HuH-7.5 (cell line): ENCODE measurements at places on chromosomes 6 and 20.

- no peak for DNase-seq
Observed at GRCh38 chr6:89564752-89565427, 73.7 kb downstream of the LYRM2 start.

GRCh38 chr6:159720708-159721107 is 6.6 kb upstream of the WTAP start:
- DNase-seq = no peak

- DNase-seq = no peak
Observed at GRCh38 chr6:16651871-16652270, 109.4 kb downstream of the ATXN1 start.

DNA sequence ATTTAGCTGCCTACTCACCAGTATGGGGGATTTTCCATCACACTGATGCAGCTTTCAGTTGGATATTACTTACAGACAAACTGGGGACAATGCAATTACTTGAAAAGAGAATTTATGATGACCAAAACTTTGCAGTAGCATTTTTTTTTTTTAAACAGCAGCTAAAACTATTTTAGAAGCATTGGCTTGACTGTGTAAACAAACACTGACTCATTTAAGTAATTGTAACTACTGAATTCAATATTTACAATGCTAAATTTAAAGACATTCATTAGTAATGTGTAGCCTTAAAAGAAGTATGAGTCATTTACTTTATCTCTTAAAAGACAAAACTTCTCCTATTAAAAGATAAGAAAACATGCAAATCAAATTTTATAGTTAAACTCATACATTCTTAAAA is 295.9 kb upstream of the FERMT1 start:
- no peak for DNase-seq

- no peak for DNase-seq
Observed at GRCh38 chr6:5486214-5486613, 224.9 kb downstream of the FARS2 start.

DNA sequence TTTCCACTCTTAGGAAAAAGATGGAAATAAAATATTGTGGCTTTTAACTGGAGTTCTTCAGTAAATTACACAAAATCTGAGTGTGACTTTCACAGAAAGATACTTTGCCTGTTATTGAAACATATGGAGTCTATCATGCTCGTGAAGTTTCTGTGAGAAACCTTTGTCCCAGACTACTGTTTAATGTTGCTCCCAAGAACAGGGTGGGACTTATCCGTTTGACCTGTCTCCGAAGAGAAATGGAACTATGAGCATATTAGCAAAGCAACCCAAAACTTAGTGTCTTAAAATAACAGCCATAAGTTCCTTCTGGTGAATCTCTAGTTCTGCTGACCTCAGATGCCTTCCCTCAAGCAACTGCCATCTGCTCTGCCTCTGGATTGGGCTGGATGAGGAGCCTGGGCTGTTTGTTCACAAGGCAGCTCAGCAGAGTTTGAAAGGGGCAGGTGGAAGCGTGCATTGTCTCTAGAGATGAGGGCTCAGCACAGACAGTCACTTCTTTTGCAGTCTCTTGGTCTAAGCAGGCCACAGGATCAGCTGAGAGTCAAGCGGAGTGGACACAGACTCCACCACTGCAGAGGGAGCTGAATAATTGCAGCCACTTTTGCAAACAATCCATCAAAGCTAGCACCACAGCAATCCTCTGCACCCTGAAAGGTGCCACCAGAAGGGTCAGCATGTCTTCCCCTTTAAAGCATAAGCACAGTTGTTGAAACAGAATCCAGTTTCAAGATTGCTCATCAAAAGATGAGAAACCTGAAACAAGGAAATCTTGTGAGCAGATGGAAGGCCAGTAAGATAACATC is 52.8 kb downstream of the MYB start:
- DNase-seq = no peak

DNA sequence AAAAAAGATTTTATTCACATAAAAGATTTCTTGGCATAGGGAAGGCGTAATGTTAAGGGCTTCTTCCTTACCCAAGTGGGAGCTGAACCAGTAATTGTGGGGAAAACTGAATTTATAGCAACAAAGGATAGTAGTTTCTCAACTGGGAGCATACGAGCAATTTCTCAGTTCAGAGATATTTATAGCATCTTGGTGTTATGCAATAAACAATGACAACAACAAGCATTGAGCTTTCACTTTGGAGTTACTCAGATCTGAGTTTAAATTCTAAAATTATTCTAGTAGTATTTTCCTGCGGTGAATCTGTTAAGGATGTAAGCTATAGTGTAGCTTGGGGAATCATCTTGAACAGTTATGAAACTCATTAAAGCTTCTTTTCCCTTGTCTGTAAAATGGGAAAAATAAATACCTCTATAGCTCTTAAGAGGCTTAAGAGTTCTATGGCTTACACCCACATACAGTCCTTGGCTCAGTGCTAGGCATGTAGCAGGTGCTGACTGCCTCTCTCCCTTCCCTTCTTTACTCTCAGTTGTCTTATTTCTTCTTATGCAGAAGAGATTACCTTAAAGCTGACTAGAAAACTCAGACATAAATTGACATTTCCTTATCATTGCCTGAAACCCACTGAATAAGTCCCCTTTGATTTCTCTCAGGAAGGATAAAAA is 58.8 kb downstream of the SAMD5 start:
- DNase-seq = no peak

DNA sequence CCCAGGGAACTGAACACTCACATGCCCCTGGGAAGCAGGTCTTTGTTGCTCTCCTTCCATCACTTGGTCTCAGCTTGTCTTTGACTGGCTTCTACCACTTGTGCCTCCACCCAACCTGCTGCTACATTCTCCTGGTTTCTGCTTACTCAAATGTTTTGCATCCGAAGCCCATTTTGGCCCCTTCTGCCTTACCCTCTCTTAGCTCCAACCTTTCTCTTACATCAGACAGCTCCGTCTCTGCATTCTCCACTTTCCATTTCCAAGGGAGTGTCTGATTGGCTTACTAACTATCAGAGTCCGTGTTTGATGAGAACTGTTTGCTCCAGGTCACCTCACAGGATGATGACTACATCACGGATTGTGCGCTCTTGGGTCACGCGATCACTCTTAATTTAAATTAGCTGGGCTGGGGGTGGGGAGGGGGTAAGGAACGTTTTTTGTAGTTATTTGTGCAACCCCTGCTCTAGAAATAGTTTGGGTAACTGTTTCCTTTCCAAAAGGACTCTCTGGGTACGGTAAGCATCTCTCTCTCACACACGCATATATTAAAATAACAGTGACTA is 844 bp upstream of the ABRACL start:
- peak; percentile 52 for DNase-seq

DNA sequence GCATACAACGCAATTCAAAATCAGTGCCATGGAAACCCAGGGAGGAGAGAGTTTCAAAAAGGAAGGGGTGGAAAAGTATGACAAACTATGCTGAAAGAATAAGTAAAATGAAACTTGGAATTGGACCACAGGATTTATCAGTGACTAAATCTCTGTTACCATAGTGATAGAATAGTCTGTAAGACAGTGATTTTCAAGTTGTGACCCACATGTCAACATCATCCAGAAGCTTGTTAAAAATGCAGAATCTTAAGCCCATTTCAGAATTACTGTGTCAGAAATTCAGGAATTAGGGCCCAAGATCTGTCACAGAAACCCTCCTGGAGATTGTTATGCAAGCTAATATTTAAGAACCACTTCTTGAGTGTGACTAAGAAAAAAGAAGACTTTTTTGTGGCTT is 417.7 kb upstream of the JAG1 start:
- DNase-seq = no peak

DNA sequence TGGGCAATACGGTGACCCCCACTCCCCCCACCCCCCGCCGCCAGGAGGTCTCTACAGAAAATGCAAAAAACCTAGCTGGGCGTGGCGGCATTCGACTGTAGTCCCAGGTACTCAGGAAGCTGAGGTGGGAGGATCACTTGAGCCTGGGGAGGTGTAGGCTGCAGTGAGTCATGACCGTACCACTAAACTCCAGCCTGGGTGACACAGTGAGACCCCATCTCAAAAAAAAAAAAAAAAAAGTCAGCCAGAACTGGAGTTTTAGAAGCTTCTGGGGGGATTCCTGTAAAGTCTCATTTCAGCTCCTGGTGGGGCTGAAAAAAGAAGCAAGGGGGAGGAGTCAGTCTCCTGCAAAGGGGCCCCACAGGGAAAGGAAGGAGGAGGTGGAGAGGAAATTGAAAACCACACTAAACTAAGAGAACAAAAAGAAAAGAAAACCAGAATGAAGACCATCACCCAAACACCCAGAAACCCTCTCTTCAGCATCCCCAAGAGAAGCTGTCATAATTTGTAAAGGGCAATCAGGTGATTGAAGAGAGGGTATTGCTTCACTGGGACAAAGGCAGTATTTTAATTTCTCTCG is 50.4 kb downstream of the NOL4L start:
- no peak for DNase-seq

- no peak for DNase-seq
Observed at GRCh38 chr6:747921-748320, 55.0 kb upstream of the EXOC2 start.

DNA sequence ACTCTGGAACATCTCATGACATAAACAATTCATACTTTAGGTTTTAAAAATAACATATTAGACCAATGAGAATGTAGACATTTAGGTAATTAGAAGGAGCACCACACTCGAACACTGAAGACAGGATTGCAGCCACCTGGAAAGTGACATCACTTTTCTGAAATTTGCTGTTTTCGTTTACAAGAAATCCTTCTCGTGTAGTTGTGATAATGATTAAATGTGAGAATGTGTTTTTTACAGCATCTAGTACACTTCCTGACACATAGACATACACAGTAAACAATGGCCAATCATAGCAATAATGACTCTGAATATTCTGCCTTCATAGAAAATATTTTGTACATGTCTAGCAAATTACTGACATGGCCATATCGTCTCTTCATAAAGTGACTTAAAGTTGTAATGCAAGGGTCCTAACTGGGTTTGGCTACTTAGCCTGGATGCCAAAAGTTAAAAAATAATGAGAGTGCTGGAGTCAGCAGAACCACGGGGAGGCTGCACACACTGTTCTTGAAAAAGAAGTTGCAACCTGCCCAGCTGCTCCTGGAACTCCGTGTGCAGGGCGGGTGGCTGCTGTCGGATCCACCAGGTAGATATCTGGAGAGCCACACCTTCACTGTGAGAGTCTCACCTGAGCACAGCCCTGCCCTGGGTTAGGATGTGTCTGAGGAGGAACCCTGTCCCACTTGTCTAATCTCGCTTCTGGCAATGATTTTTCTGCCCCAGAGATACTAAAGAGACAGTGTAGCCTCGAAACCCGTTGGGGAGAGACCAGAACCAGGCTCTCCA is 212.9 kb downstream of the QKI start:
- no peak for DNase-seq

GRCh38 chr20:24051160-24051559 is 62.6 kb upstream of the GGTLC1 start:
- no peak for DNase-seq

DNA sequence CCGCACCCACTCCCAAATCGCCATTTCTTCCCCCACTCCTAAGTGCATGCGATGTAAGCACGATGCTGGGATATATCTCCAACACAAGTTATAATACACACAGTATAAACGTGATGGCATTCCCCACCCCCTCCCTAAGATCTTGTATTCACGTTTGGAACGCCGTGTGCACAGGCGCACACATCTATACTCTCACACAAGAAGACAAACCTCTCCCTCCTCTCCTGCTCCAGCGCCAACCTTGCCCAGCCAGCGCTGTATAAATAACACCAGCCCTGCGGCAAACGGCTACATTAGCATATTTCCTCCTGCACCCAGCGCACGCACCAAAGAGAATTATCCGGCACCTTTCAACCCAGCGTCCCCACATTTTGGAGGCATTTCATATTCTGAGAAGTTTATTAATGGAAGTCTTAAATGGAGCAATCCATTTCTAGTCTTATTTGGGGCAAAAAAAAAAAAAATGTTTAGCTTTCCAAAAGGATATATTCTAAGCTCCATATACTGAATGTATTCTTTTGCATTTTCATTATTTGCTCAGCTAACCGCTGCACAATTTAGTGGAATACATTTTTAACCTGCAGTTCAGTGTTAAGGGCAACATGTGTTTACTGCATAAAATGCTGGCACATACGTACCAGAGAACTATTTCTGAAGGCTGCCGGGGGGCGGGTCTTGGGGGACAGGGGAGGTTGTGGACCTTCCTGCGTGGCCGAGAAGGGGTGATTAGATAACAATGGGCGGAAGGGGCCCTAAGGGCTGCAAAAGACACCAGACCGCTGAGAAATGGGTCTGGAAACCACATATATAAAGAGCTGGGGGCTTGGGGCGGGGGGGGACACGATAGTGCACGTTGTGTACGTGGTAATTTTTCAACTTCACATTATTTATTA is 1.1 kb upstream of the SLC22A23 start:
- peak; percentile 31 for DNase-seq

DNA sequence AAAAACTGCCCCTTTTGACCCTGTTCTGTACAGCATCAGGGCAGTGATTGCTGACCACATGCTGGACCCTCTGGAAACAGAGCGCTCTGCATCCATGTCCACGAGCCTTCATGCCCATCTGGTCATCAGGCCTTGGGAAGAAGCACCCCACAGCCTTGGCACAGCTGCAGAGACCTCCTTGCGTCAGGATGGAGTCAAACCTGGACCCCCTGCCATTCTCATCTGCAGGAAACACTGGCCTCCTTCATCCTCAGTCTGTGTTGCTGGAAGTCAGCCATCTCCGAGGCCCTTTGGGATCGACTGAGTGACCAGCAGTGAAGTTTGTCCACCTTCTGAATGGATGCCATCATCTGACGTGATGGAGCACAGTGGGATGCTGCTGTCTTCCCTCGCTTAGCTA is 2138.3 kb upstream of the DEFB115 start:
- no peak for DNase-seq

- DNase-seq = no peak
Observed at GRCh38 chr6:90328004-90328403, 31.4 kb upstream of the BACH2 start.

- DNase-seq = no peak
Observed at GRCh38 chr6:165448210-165448609, 138.8 kb upstream of the C6orf118 start.

DNA sequence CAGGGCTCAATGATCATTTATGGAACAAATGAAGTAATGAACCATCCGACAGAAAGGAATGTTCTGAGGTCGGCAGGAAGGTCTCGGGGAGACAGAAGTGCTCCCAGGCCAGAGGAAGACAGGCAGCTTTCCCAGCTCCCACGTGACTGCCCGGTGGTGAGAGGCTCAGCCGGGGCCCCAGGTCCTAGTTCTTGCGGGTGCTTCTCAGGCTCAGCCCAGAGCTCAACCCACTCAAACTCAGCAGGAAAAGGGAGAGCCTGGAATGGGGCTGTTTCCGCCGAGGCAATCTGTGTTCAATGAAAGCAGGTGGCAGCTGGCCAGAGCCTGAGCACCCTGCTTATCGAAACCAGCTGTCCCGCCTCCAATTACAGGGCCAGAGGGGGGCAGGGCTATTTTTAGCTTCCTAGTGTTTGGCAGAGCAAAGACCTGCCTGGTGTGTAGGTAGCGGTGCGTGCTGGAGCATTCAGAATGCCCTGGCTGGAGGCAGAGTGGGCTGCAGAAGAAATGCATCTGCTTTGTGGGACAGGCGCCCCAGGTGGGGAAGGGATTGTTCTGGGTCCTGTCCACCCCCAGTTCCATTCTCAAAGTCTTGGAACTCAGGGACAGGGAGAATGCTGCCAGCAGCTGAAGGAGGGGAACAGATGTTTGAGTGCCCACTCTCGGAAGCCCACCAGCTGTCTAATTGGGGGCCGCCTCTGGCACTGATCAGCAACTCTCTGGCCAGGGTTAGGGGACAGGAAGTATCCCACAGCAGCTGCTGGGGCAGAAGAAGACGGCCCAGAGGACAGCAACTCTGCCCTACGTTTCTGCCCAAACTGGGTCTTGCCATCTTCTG is 145.1 kb downstream of the PREX1 start:
- DNase-seq = peak; percentile 70

- no peak for DNase-seq
Observed at GRCh38 chr6:13511913-13512717, 24.7 kb upstream of the GFOD1 start.
